ENCODE measurements at places on chromosomes 12 and 14.

GRCh38 chr14:55138091-55138490 lies 9.0 kb downstream of the LGALS3 start:
- no peak for DNase-seq

GRCh38 chr12:96233939-96234461 lies 39.8 kb downstream of the ELK3 start:
- DNase-seq, result no peak

- no peak for DNase-seq
These were observed 14.4 kb downstream of the FAM222A start for GRCh38 chr12:109727746-109728726.

- DNase-seq, result peak; percentile 19
These were observed 26.4 kb upstream of the ZFP36L1 start for GRCh38 chr14:68819260-68819691.

- no peak for DNase-seq
These were observed at the start of gene MYRFL for GRCh38 chr12:69824966-69825560. TSS of gene MYRFL (plus strand) at chr12:69825227. CDS start at chr12:69825518, 291 bp downstream.

DNA sequence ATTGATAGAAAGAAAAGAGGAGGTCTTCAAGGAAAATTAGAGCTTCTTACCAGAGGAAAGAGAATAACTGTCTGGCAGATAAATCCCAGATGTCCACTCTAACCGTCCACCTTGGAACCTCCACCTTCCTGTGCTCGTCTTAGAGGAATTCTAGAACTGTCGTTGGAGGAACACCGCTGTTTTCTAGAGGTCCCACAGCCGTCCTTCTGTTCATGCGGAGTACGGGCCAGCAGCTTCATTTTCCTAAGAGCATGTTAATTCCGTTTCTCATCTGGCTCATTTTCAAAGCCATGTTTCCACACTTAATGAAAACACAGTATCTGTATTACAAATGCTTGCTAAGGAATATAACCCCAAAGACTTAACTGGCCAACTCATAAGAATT lies 107.9 kb upstream of the ESRRB start:
- no peak for DNase-seq

DNA sequence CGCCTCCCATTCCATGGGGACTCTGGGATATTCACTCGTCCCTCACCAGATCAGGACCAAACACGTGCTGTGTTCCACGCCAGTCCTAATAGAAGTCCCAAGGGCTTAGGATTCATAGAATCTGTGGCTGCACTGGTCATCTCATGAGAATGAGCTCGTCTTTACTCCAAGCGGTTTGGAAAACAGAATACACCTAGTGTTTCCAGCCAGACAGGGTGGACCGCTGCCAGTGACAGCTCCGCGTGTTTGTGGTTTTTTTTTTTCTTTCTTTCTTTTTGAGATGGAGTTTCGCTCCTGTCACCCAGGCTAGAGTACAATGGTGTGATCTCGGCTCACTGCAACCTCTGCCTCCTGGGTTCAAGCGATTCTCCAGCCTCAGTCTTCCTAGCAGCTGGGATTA lies 75.1 kb downstream of the GLT1D1 start:
- no peak for DNase-seq

GRCh38 chr14:31560759-31561154 lies 447 bp upstream of the NUBPL start:
- DNase-seq, result no peak

DNA sequence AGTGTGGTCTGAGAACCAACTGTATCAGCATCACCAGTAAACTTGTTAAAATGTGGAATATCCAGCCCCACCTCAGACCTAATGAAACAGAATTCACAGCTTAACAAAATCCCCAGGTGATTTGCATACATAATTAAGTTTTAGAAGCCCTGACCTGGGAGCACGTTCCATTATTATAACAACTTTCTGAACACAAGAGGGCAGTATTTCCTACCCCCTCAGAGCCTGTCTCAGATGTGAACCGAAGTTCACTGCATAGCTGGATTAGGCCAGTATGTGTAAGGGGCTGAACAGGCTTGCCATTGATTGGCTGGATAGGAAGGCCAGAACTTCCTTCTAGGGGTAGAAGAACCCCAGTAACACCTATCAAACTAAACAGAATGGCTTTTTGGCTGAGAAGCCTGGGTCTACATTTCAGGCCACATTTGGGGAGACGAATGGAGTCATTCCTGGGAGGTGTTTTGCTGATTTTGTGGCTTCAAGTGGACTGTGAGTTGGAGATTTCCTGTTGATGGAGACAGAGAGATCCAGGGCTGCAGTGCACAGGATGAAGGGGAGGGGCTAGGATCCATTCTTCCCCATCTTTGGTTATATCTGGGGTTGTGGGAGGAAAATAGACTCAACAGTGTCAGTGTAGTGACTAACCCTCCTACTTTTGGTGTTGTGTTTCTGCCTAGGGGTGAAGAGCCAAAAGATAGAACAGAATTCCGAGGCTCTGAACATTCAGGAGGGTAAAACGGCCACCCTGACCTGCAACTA lies 94.7 kb upstream of the OR4E1 start:
- DNase-seq, result no peak
